ENCODE measurements at places on chromosomes 2 and 18. TPM values are rescaled to one million over a fixed set of nuclear protein-coding genes. Genes with fewer than 3 reads are reported as not detected.
A peak's percentile ranks its signal among the peaks of the same experiment; 100 is the strongest.

- peaks cover 4% of the 10 kb centered on the region for H3K27me3 ChIP-seq
- H3K4me1 ChIP-seq: no peaks in the 10 kb centered on the region
- H3K27ac ChIP-seq: no peak overlapping the region
- H3K4me3 ChIP-seq: no peak overlapping the region
- no peak for DNase-seq
These were observed 166.8 kb downstream of the TWIST2 start for GRCh38 chr2:239014458-239015217.

- H3K4me1 ChIP-seq: no peaks in the 10 kb centered on the region
- DNase-seq: no peak
- H3K36me3 ChIP-seq: no peaks in the 10 kb centered on the region
- peaks cover 14% of the 10 kb centered on the region for H3K27me3 ChIP-seq
- H3K27ac ChIP-seq: no peak overlapping the region
- no peak overlapping the region for H3K4me3 ChIP-seq
These were observed 43.4 kb upstream of the DNAJC10 start for GRCh38 chr2:182672466-182673165.

Gene IL1F10
- total RNA-seq: not detected

GRCh38 chr2:96095116-96095636, 21.2 kb downstream of the ADRA2B start:
- no peak overlapping the region for H3K27ac ChIP-seq
- H3K4me1 ChIP-seq: no peaks in the 10 kb centered on the region
- DNase-seq: no peak
- no peaks in the 10 kb centered on the region for H3K36me3 ChIP-seq

- H3K4me1 ChIP-seq: no peaks in the 10 kb centered on the region
- DNase-seq: no peak
- H3K27me3 ChIP-seq: no peaks in the 10 kb centered on the region
- no peak overlapping the region for H3K27ac ChIP-seq
- H3K36me3 ChIP-seq: no peaks in the 10 kb centered on the region
These were observed 78.3 kb downstream of the RND3 start for GRCh38 chr2:150409196-150409595.

Gene DCDC2C
- total RNA-seq: not detected

Gene DNMT3A
- 76.2 TPM for total RNA-seq

Gene C2orf72
- total RNA-seq: 3.8 TPM

- peaks cover 27% of the 10 kb centered on the region for H3K4me1 ChIP-seq
- peak overlapping the region; percentile 48 for H3K4me3 ChIP-seq
- peaks cover 57% of the 10 kb centered on the region for H3K36me3 ChIP-seq
- peak; percentile 95 for DNase-seq
- H3K27ac ChIP-seq: peak overlapping the region; percentile 45
These were observed 64.7 kb downstream of the STK25 start for GRCh38 chr2:241443486-241444223.

- DNase-seq: no peak
- H3K27ac ChIP-seq: no peak overlapping the region
- H3K4me3 ChIP-seq: no peak overlapping the region
- peaks cover 7% of the 10 kb centered on the region for H3K27me3 ChIP-seq
- H3K4me1 ChIP-seq: no peaks in the 10 kb centered on the region
These were observed 35.6 kb upstream of the NRP2 start for GRCh38 chr2:205646680-205647079.

- no peak overlapping the region for H3K4me3 ChIP-seq
- DNase-seq: peak; percentile 39
- H3K27me3 ChIP-seq: peaks cover 12% of the 10 kb centered on the region
- H3K4me1 ChIP-seq: no peaks in the 10 kb centered on the region
These were observed 128.3 kb upstream of the ATP5MC3 start for GRCh38 chr2:175309799-175310198.

GRCh38 chr2:147649998-147650397, 194.8 kb upstream of the ACVR2A start:
- H3K27ac ChIP-seq: no peak overlapping the region
- H3K36me3 ChIP-seq: no peaks in the 10 kb centered on the region
- H3K4me3 ChIP-seq: no peak overlapping the region
- H3K4me1 ChIP-seq: peaks cover 5% of the 10 kb centered on the region
- no peak for DNase-seq
- H3K27me3 ChIP-seq: no peaks in the 10 kb centered on the region

Gene CLEC4F
- not detected for total RNA-seq

Gene XDH
- total RNA-seq: 0.11 TPM
